ENCODE measurements at places on chromosomes 7 and 10.

DNA sequence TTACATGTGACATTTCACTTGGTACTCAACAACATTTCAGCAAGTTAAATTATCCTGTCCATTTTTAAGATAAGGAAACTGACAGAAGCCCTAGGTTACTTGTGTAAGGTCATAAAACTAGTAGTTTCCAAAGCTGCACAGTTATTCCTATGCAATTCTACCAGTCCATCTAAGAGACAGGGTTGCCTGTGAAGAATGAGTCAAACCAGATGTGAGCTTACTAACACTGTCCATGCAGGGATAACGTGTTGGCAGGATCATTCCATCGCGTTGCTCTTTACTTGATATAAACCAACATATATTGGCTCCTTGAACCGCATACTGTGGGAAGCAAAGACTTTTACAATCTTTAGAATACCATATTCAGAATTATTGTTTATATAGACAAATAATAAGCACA lies 280.9 kb upstream of the HGF start:
- no peak for DNase-seq

DNA sequence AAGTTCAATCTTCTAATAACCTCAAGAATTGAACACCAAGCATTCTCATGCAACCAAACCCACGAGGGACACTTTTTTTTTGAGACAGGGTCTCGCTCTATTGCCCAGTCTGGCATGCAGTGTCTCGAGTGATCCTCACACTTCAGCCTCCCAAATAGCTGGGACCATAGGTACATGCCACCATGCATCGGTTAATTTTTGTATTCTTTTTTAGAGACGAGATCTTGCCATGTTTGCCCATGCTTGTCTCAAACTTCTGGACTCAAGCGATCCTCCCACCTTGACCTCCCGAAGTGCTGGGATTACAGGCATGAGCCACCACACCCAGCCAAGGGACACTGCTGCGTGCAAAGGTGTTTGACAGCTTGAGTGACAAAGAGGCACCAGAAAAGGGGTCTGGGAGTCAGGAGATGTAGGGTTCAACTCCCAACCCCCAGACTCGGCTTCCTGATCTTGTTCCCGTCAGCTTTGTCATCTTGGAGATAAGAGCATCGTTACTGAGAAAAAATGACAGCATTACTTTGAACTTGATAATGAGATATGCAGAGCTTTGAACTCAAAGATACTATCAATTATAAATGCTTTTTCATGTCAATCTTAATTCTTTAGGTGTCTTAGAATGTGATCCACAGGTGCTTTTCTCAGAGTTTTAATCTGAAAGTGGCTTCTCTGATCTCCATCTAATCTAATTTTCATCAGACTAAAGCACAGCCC lies 1.6 kb upstream of the CYTH3 start:
- no peak for DNase-seq

- DNase-seq, result no peak
Observed at GRCh38 chr10:62356447-62356846, 17.7 kb upstream of the ZNF365 start.

- DNase-seq, result no peak
Observed at GRCh38 chr7:52502281-52502680, 533.2 kb upstream of the POM121L12 start.

DNA sequence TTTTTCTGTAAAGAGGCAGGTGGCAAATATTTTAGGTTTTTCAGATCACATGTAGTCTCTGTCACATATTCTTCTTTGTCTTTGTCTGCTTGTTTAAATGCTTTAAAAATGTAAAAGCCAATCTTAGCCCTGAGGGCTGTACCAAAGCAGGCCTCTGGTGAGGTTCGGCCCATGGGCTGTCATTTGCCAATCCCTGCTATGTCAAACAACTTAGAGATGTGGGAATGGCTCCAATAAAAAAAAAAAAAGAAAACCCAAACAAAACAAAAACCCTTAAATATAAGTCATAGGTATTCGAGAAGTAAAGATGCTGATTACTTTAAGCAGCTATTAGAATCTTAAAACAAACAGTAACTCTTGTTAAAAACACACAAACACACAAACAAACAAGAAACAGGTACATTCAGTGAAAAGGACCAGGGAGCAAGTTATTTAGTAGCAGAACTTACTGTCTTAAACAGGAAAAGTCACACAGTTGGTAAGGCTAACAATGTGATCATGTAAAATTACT lies 61.4 kb upstream of the NAMPT start:
- DNase-seq, result no peak

GRCh38 chr7:11437994-11438393 lies 394.0 kb downstream of the THSD7A start:
- no peak for DNase-seq

GRCh38 chr7:36686499-36686898 lies 37.8 kb downstream of the AOAH start:
- no peak for DNase-seq

GRCh38 chr7:2438186-2438585 lies 34.8 kb downstream of the CHST12 start:
- no peak for DNase-seq

- no peak for DNase-seq
Observed at GRCh38 chr10:14836208-14836607, 1.6 kb downstream of the CDNF start.

- DNase-seq, result no peak
Observed at GRCh38 chr10:101629837-101630632, 41.9 kb downstream of the DPCD start.

DNA sequence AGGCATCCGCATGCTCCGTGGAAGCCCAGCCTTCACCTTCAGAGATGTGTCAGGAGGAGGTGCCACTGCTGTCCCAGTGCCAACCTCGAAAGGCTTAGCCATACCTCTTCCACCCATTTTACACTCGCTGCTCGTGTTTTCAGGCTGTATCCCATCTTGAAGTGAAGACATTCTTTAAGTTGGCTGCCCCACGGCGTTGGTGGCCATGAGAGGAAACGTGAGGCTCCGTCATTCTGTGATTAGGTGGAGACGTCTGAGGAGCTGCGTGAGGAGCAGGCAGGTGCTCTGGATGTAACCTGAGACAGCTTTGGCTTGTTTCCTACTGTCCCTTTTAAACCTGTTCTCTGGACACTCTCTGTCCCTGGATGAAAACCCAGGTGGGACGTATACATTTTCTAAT lies 159.9 kb upstream of the RNF32 start:
- DNase-seq, result no peak

DNA sequence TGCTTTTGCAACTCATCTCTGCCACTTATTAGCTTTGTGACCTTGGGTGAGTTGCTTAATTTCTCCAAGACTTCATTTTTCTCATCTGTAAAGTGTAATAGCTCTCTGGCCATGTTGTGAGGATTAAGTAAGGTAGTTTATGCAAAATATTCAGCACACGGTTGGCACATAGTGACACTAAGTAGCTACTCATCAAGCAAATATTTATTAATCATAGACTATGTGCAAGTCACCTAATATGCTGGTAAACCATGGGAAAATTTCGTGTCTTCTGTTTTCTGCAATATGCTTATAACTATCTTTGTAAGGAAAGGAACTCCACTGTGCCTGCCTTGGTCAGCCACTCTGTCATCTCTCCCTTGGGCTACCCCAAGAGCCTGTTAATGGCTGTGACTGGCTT lies 50.3 kb upstream of the EGR2 start:
- no peak for DNase-seq

- no peak for DNase-seq
Observed at GRCh38 chr7:47368190-47368812, 213.6 kb downstream of the TNS3 start.

DNA sequence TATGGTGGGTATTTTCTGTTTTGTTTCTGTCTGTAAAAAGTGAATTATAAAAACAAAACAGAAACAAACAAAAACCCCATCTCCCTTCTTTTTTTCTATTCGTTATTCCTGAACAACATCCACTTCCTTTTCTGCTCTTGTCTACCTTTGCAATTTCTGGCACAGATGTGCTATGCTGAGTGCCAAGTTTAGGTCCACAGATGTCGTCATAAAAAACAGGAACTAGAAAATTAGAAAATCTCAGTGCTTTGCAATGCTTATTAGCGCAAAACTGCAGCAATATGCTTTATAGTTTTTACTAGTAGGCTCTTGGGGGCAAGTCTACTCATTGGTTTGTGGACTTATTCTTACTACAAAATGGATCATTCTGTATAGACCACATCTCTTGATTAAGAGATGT lies 94.2 kb upstream of the PRKCQ start:
- DNase-seq, result no peak

DNA sequence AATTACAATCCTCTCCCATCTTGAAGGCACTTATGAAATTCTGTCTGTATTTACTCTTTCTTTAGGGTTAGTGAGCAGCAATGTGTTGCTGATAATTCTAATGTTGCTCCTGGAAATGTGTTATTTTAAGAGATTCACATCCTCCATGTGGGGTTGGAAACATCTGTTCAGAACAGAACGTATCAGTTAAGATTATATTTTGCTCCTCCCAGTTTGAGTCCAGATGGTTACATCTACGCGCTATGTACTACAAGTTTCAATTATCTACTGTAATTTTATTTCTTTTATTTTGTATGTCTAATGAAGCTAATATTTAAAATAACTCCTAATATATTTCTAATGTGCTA lies 250.6 kb upstream of the KLF6 start:
- DNase-seq, result no peak

GRCh38 chr10:97713339-97713825 lies at the start of gene MARVELD1:
Gene MARVELD1 (plus strand): TSS chr10:97713730. CDS start chr10:97713877, 147 bp downstream.
- DNase-seq, result no peak

DNA sequence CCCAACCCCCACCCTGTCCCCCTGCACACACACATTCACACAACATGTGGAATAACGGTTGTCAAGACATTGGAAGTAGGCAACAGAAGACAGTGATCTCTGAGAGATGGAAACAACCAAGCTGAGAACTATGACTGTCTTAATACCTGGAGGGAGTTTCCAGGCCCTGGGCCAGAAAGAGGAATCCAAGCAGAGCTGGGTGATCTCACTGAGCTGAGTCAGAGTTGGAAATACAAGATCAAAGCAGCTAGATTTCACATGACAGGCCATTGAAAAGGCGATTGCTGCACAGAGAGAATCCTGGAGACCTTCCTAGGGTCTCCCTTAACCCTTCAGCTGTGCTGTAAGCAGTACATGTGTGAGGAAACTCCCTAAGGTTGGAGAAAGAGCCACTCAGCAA lies 165.8 kb upstream of the PRSS1 start:
- no peak for DNase-seq

- DNase-seq, result no peak
Observed at GRCh38 chr7:142697270-142697669, 52.0 kb upstream of the PRSS1 start.

GRCh38 chr7:129468087-129468486 lies 33.9 kb downstream of the STRIP2 start:
- no peak for DNase-seq

DNA sequence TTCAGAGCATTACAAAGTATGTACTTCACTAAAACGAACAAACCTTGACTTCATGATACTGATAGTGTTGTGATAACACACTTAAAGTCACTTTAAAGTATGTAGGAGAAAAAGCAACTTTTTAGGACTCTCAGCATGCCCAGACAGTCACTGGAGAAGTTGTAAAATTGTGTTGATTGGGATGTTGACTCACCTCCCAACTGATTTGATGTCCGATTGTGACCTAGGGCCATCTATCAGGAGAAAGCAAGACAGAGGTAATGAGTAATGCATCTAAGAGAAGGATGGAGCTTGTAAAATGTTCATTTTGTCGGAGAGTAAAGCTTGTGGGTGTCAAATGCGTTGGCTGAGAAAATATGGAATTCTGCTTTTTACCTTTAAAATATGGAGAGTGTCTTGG lies 135.4 kb upstream of the SEMA3D start:
- DNase-seq, result no peak

GRCh38 chr10:30200017-30200415 lies 140.6 kb upstream of the JCAD start:
- no peak for DNase-seq

DNA sequence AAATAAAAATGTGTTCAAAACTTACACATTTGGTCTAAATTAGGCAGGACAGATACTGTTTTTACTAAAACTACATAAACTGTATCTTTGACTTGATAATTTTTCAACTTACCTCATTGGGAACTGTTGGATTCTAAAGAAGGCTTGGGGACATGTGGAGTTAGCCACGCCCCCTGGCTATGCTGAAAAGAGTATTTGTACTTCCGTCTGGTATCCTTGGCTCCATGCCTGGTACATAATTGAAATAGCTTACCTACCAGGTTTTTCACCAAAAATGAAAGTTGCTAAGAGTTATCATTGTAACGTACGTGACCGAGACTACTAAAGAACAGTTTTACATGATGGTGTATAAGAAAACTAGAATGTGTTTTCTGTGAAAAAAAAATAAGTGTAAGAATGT lies 604.8 kb upstream of the IGFBP3 start:
- no peak for DNase-seq
